ENCODE measurements at places on chromosomes 7 and 10. TPM values are rescaled to one million over a fixed set of nuclear protein-coding genes. Genes with fewer than 3 reads are reported as not detected.

The FANK1 gene
- polyA plus RNA-seq = 0.72 TPM

The IFIT1B gene
- polyA plus RNA-seq = 0.04 TPM

The PTF1A gene
- polyA plus RNA-seq = not detected

The WBP1L gene
- 16.1 TPM for polyA plus RNA-seq
